ENCODE measurements at places on chromosomes 6 and 20.

GRCh38 chr6:157268396-157268795 lies 54.9 kb downstream of the TMEM242 start:
- no peak for DNase-seq

- DNase-seq = peak; percentile 43
Measured at GRCh38 chr20:23047738-23048214, 1.7 kb downstream of the THBD start.

DNA sequence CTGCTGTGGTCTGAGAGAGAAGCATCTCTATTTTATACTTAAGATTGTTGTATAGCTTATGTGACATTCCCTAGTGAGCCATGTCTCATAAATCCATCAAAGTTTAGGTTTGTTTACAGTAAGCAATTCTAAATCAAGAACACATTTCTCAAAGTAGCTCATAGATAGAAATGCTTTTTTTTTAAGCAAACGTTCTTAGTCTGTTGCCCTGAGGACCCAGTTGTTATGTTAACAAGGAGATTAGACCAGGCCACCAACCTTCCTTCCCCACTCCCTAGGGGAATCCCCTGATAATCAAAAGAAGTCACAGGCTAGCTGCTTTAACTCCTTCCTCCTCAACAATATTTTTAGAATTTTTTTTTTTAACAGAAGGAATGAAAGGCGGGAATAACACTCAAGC lies 169.0 kb downstream of the FUT9 start:
- DNase-seq = no peak

DNA sequence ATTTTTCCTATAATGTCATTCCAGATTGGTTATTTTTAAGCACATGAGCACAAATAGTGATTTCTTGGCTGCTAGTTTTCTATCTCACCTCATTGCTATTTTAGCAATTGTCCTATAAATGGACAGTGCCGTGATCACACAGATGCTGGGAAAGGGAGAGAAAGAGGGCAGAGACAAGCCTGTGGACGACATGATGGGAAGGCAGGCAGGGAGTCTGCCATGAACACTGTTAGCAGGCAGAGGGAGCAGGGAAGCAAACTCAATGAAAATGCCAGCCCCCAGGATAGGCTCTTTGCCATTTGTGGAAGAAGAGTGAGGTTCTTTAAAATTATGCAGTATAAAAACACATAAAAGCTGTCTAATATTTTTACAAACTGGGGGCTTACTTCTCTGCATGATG lies 96.8 kb downstream of the ADTRP start:
- no peak for DNase-seq
